ENCODE measurements at places on chromosomes 7 and 10. TPM values are rescaled to one million over a fixed set of nuclear protein-coding genes. Genes with fewer than 3 reads are reported as not detected.

UROS gene
- total RNA-seq: 30.8 TPM

DNA sequence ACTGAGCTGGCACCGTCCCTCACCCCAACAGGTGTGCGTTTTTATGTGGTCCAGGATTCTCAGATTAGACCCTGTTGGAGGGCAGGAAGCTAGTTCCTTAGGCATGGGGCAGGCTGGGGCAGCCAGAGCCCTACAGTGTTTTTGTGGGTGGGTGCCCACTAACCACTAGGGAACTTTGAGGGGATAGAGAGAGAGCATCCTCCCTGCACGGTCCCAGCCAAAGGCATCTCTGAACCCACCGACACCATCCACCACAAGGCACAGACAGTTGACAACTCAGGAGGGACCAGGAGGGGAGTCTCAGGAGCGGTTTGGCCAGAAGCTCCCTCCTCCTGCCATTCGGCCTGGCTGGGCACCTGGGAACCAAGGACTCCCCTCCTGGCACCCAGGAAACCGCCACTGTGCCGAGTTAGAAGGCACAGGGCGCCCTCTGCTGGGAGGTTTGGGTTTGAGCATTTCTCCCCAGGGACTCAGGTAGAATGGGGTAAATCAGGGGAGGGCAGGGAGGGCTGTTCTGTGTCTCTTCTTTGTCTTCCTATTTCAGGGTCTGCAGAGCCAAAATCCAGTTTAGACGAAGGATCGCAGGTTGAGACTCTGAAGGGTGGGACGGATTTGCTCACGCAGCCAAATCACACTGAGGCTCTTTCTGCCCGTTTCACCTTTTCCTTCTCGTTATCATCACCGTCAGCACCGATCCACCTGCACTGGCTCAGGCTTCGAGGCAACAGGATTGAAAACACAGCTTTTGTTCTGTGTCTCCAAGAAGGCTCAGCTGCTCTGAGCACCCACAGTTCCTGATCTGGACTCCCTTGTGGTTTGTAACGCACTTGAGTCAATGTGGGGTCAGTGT, 84.8 kb upstream of the COL13A1 start:
- DNase-seq: peak; percentile 78

DNA sequence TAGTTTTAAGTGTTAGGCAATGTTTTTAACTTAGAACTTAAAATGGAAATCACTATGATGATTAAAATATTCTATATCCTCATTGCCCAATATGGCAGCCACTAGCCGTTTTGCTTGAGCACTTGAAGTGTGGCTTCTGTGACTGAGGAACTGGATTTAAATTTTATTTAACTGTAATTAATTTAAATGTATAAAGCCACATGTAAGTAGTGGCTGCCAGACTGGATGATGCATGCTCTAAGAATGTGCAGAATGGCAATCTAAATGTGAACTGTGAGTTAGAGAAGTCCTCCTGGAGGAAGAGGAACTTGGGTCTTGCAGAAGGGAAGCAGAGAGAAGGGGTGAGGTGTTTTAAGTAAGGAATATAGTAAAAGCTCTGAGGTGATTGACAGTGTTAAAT, 451.4 kb downstream of the SUGCT start:
- DNase-seq: no peak

DNA sequence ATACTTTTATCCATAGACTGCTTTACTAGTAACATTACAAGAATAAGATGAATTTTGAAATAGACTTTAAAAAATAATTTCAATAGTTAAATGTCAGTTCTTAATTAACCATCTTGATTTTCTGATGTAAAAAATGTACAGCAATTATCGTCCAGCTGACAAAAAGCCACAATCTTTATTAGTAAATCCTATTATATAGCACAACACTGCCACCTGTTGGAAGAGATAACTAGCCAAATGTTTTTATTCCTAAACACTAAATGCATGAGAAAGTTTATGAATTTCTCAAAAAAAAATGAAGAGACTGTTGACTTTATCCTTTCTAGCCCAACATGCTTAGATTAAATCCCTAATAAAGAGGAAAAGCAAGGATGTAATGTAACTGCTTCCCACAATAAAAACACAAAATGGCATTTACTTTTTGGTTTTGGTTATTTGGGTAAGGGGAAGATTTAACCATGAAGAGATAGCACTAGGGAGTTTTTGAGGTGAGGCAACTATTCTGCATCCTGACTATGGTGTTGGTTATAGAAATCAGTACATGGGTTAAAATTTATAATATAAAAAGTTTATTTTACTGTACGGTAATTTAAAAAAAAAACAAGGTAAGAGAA, 8.0 kb downstream of the COA1 start:
- DNase-seq: no peak

GNAT3 gene
- not detected for total RNA-seq

GRCh38 chr7:6576024-6576866, 1.0 kb upstream of the ZDHHC4 start:
- DNase-seq: no peak

GRCh38 chr10:89625041-89625765, 19.8 kb downstream of the PANK1 start:
- no peak for DNase-seq

- no peak for DNase-seq
Measured at GRCh38 chr7:69272101-69272500, 326.2 kb upstream of the AUTS2 start.

DNA sequence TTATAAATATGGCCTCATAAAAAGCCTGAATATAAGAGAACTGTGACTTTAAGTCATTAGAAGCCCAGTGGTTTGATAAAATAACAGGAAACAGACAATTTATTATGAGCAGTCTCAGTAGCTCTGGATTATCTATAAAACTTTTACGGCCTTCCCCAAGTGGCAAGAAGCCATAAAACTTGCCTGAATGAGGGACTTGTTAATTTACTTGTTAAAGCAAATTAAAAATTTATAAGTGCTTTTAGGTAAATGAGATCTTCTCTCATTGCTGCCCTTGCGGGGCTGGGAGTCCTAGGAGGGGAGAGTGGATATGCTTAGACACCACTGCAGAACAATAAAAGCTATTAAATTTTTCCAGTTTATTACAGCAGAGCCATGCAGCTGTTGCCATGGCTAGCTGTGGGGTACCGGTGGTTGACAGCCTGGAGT, 499.9 kb downstream of the AUTS2 start:
- DNase-seq: no peak

FGL2 gene
- not detected for total RNA-seq

GRCh38 chr7:73978661-73979563, 49.1 kb upstream of the ELN start:
- DNase-seq: peak; percentile 31

- DNase-seq: no peak
Measured at GRCh38 chr7:15874774-15875173, 188.3 kb upstream of the MEOX2 start.

DNA sequence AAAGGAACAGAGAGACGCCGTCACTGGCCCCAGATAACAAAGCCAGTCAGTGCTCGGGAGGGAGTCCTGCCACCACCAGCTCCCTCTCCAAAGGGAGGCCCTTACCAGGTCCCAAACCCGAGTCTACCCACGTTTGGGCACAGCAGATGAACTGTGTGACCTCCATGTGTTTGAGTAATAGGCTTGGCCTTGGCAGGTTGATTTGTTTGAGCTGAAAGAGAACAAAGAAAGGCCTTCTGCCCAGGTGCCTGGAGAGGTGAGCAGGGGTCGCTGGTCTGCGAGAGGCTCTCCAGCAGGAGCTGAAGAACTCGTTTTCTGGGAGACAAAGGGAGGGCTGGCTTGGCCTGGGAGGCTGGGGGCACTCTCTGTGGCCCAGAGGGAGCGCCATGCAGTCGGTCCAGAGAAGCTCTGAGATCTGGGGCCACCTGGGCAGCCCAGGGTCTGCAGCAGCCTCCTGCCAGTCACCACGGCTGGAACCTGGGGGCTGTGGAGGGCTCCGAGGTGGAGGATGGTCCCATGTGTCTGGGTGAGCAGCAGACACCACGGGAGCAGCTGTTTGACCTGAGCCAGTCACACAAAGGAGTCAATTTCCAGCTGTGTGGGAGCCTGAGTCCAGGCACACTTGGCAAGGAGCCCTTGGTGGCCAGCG, 99.7 kb downstream of the PAXIP1 start:
- DNase-seq: no peak

TYW1B gene
- total RNA-seq: 2.8 TPM

- no peak for DNase-seq
Measured at GRCh38 chr10:30737931-30738391, 108.4 kb upstream of the LYZL2 start.

DNA sequence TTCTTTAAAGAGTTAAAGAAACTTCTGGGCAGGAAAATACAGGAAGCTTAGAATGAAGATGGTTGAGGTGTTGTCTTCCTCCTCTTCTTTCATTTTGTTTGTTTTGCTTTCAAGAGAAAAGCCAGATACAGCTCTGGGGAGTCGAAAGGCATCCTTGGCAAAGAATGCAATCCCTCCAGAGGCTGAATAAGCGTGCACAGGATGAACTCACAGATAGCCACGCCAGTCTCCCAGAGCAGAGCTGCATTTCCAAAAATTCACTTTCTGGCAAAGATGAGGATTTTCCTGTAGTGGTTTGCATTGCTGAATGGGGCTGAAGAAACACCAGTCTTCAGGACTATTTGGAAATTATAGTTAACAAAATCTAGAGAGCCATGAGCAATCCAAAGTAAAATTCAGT, 336.4 kb downstream of the NRG3 start:
- DNase-seq: no peak

DNA sequence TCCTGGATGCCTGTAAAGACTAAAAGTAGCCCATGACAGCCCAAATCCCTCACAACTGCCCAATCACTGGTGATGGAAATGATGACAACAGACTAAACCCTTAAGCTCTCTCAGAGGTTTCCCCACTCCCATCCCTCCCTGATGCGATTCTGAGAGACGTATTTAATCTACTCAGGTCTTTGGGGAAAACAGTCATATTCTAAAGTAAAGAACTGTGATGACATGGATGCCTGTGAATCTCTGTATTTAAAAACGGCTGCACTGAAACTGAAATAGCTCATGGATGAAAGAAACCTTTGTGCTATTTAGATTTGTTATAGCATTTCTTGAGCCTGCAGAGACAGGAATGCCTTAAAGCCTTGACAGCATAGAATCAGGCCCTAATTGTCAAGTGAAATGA, 28.5 kb downstream of the VPS41 start:
- no peak for DNase-seq

DNA sequence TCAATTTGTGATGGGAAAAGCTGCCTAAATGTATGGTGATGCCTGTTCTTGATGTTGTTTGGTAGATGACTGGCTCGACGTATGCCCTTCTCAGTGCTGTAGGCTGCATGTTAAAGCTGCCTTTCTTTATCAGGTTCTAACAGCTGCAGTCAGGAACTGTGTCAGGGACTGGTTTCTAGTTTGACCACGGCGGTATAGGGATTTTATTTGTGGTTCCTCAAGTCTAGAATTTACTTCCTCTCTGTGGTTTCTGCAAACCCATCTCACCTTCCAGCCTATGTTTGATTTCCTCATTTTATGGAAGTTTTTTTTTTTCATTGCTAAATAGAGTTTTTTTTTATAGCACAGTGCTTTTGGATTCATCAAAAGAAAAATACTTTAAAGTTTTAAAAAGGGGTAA, 26.5 kb downstream of the LMTK2 start:
- DNase-seq: peak; percentile 41

DNA sequence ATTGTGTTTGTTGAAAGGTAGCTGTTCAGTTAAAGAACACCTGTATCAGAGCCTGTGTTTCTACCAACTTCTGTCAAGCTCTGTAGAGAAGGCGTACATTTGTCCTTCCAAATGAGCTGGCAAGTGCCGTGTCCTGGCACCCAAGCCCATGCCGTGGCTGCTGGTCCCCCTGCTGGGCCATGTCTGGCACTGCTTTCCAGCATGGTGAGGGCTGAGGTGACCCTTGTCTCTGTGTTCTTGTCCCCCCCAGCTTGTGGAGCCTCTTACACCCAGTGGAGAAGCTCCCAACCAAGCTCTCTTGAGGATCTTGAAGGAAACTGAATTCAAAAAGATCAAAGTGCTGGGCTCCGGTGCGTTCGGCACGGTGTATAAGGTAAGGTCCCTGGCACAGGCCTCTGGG, 154.9 kb downstream of the EGFR start:
- DNase-seq: no peak

GRCh38 chr7:35319606-35320005, 65.7 kb upstream of the TBX20 start:
- DNase-seq: no peak

DNA sequence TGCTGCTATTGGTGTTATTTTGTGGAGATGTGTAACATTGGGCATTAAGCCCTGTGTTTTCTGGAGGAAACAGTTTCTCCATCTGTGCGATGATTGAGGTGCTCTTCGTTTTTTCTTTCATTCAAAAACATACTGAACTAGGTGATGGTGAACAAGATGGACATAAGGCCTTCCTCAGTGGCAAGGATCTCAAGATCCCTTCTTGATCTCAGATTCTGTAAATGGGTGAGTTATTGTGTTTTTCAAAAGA, 759 bp upstream of the ELAPOR2 start:
- no peak for DNase-seq

DNA sequence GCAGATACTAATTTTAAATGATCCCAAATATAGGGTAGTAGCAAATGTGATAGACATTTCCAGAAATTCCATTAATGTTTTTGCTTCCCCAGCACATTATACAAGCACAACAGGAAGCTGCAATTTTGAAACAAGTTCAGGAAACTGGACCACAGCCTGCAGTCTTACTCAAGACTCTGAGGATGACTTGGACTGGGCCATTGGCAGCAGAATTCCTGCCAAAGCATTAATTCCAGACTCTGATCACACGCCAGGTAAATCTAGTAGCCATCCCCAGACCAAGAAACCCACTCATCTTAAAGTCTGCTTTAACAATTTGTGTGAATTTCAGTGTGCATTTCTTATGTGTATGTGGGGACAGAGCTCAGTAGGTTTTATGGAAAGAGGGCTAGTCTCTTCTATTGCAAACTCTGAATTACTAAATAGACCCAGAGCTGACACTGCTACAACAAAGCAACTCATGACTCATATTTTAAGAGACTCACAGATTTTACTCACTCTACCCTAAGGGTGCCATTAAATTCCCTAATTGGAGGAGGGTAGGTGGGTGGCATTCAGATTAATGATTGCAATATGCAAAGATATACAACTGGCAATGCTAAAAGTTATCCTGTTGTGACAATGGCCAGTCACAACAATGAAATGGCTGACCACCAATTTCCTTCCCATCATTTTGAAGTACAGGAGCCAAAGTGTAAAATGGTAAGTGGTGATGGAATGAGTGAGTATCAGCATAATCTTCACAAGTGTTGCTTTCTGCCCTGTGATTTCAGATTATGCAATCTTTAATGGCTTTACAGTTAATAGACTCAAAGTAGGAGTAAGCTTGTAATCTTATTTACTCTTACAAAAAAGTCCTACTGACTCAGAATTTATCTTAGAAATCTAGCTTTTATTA, 317.6 kb upstream of the PLXDC2 start:
- DNase-seq: no peak

AKR1E2 gene
- total RNA-seq: 7.1 TPM

- DNase-seq: peak; percentile 28
Measured at GRCh38 chr10:94403380-94404213, 1.3 kb downstream of the TBC1D12 start.

SH2D4B gene
- total RNA-seq: 0.10 TPM

AMPH gene
- not detected for total RNA-seq

HOXA11 gene
- total RNA-seq: not detected

All from activated naive CD4-positive, alpha-beta T cell treated with anti-CD3 and anti-CD28 coated beads for 36 hours (primary cell).